Stimulated activated CD8-positive, alpha-beta memory T cell treated with anti-CD3 and anti-CD28 coated beads, Interleukin-7, amount 100 ng/mL, for 1 hour (primary cell): ENCODE measurements at places on chromosomes 6 and 20.

- no peak for DNase-seq
Observed at GRCh38 chr6:46933751-46934150, 12.0 kb upstream of the ADGRF5 start.

GRCh38 chr6:3766214-3766613 is 14.7 kb upstream of the PXDC1 start:
- no peak for DNase-seq

GRCh38 chr6:1385129-1386037 is 4.0 kb upstream of the FOXF2 start:
- no peak for DNase-seq

DNA sequence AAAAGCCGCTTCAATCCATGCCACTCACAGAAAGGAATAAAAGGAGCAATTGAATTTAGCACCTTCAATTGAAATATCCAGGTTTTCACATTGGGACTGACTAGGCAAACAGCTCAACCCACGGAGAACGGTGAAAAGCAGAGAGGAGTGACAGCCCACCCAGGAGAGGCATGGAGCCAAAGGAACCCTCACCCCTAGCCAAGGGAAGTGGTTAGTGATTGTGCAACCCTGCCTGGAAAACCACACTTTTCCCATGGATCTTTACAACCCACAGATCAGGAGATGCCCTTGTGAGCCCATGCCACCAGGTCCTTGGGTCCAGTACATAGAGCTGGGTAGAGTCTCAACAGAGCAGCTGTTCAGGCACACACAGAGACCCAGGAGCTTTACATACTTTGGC is 911.8 kb downstream of the EPHA7 start:
- no peak for DNase-seq

DNA sequence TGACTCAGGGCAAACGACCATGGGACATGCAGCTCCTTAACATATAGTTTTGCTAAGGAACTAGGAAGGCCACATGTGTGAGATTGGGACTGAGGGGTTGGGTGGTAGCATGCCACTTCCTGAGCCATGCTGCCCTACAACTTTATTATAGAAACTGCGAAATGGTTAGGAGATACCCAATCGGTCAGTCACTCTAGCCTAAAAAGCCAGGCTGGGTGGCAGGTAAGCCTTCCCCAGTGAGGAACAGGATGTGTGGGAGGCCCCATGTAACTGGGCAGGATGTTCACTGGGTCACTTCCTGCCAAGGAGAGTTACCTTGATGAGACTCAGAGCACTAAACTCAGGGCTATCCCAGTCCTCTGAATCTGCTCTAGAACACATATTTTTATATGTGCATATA is 123.5 kb downstream of the MAP3K7 start:
- no peak for DNase-seq

DNA sequence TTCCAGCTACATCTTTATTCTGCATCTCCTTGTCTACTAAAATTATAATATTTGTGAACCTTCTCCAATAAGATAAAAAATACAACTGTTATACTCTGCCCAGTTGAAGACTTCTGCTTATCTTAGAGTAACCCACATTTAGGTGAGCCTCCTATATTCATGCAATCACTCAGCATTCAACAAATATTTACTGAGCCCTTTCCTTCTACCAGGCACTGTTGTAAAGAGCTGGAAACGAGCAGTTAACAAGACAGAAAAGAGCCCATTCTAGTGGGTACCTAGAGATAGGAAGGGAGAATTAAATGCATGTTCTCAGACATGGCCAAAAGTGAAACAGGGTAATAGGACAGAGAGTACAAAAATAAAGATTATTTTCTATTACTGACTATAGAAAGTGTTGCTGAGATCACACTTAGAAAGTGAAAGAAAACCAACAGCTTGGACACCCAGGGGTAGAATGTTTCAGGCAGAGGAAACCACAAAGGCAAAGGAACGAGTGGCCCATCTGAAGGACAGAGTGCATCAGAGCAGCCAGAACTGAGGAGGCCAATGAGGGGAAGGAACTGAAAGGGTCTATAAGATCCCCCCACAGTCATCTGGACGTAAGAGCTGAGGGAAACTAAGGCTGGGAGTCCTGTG is 50.8 kb upstream of the SMLR1 start:
- DNase-seq = no peak

- no peak for DNase-seq
Observed at GRCh38 chr6:118881440-118882313, 12.3 kb upstream of the ASF1A start.

DNA sequence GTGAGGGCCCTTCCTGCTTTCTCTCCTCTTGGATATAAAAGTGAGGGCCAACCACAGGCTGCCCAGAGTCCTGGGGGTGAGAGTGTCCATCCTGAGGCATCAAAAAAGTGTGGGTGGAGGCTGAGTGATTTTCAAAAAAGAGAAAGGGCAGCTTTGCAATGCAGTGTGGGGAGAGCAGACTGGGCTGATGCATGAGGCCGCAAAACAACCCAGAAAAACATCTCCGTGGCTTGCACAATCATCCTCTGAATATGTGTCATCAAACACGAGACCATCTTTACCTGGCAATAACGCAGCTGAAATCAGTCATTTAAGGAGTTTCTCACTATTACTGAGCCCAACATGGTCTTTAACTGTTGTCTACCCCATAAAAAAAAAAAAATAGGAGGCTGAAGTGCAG is 191.2 kb upstream of the SOX4 start:
- no peak for DNase-seq

DNA sequence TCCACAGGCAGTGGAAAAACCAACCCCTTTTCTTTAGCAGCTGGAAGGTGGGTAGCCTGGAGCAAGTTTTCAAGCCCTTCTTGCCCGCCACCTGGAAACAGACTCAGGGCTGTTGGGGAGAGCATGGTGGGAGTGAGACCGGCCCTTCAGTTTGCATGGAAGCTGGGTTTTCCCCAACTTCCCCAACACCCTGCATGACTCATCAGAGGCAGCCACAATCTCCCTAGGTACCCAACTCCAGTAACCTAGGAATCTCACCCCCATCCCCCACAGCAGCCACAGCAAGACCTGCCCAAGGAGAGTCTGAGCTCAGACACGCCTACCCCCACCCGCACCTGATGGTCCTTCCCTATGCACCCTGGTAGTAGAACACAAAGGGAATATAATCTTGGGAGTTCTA is 86.3 kb upstream of the IRAK1BP1 start:
- DNase-seq = no peak

GRCh38 chr6:3402310-3403237 is 54.3 kb downstream of the SLC22A23 start:
- no peak for DNase-seq

DNA sequence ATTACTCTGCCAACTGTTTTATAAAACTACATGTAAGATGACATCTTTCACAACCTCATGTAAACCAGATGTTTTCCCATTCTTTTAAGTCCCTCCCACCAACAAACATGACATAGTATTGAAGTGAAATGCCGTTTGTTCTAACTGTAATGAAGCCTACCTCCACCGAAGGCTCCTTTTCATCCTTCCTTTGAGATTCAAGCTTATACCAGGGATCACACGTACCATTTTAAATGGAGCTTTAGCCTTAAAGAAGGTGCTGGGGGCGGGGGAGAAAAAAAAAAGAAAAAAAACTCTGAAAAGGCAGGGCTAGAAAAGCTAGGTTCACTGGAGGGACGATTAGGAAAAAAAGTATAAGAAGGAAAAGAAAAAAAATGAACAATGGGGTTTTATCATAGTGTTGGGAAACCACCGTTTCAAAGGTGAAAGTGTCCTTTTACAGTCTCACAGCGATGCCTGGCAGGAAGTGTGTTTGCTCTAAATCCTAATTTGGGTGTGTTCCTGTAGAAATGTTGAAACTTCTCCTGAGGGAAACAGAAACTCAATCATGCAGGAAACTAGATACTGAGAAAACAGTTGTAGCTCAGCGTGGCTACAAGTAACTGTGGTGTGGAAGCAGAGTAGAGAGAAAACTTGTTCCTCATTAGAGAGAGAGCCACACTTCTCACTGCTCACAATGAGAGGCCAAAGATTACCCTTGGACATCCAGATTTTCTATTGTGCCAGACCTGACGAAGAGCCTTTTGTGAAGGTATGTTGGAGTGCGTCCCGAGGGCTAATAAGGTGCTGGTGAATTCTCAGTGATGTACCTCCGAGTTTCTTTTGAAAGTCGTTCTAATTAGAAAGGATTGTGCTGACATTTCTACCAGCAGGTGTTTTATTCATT is 37.6 kb upstream of the HINT3 start:
- DNase-seq = no peak

DNA sequence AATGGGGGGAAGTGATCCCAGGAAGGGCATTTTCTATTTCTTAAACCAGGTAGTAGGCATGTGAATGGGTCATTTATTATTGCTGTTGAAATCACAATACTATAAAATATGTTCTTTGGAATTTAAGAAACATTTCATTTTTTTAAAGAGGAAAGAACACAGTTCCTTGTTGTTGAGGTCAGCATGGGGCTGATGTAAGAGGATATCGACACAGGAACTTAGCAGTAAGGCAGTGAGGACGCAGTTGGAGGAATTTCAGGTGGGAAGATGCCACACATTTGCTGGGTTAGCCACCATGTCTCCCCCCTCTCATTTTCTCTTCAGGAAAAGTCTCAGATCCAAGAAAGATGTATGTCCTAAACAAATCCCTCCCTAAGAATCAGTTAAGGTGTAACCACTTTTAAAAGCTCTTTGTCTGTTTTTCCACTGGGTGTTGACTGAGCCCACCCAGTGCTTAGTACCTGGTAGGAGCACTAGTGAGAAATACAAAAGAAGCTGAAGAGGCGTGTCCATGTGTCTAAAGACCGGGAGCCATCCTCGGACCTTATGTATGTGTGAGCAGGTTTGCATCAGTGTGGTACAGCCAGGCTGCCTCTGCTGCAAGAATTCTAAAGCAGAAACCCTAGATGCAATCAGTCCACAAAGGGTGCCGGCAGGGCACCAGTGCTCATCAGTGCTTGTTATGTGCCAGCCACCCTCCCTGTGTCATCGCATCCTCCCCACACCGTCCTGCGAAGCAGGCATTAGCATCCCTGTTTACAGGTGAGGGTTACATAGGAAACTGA is 98.9 kb downstream of the TCP11 start:
- no peak for DNase-seq

DNA sequence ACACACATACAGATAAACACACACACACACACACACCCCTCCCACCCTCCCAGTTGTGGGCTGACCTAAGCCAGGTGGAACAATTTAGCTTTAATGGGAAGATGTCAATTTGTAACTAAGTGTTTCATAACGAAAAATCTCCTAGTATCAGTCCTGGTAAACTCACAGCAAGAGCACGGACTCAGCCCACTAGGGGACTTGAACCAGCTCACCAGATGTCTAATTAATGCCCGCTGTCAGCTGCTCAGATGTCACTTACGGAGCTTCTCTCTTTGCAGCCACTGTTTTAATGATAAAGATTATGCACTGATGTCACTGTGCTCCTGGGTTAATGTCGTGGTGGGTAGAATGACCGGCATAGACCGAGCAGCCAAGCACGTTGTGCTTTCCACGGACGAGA is 116.6 kb upstream of the INSM1 start:
- no peak for DNase-seq

GRCh38 chr6:156395276-156395675 is 381.9 kb upstream of the ARID1B start:
- no peak for DNase-seq

GRCh38 chr6:34514593-34515472 is 41.3 kb downstream of the SPDEF start:
- DNase-seq = no peak

- DNase-seq = no peak
Observed at GRCh38 chr6:123402052-123402451, 234.7 kb downstream of the TRDN start.

- no peak for DNase-seq
Observed at GRCh38 chr20:1803061-1803931, 91.9 kb upstream of the SIRPA start.

GRCh38 chr6:154485815-154486214 is 24.7 kb downstream of the CNKSR3 start:
- DNase-seq = no peak

DNA sequence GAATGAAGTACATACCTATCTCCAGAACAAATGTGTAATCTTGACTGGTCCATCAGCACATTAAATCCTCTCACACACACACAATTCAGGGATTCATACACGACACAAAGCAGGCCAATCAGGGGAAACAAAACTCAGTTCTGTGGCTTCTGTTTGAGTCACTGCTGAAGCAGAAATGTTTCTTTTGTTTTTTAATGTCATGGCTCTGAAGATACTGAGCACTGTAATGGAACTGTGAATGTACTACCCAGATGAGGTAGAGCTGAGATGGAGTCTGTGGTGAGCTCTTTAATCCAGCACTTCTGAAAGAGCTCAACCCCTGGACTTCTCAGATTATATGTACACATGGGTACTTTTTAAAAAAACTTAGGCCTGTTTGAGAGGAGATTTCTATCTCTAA is 116.4 kb downstream of the THEMIS start:
- DNase-seq = no peak

GRCh38 chr6:45942953-45943352 is 72.7 kb downstream of the CLIC5 start:
- no peak for DNase-seq

DNA sequence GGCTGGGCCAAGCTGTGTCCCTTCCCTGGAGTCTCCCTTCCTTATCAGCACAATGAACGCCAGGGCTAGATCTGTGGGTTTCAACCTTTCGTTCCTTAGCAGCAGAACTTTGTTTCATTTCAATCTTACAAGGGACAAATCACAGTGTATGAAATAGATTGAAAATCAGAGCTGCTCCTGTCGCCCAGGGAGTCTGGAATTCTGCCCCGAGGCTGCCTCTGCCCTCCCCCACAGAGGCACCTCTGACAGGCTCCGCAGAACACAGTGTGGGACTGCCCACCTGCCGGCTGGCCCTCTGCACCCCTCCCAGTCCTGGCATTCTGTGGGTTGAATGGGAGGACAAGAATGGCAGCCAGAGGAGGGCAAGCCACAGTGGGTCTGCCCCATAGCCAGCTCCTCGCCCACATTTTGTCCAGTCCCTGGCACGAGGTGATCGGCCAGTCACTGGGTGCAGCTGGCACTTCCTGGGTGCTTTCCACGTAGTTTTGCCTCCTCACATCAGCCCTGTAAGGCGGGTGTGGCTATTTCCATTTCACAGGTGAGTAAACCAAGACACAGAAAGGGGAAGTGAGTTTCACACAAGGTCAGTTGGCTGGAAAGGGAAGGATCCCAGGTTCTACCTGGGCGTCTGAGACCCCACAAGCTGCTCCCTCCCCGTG is 26.1 kb downstream of the MANBAL start:
- DNase-seq = no peak

DNA sequence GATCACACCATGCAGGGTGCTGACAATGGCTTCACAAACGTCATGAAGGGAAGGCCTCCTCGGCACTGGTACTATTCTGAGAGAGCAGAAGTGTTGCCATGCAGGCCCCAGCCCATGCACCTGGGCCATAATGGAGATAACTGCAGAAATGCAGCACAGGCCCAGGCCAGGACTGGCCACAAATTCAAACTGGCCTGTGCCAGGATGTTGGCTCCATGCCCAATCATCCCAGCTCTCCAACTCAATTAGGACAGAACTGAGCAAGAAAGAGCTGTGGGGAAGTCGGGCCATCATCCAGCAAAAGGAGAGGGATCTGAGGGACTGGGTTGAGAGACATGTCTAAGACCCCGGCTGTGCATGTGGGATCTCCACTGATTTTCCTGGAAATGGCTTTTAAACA is 48.9 kb upstream of the SYNDIG1 start:
- no peak for DNase-seq
